ENCODE measurements at places on chromosomes 1 and 21.

- no peak for DNase-seq
Observed at GRCh38 chr1:89953131-89953626, 41.7 kb upstream of the ZNF326 start.

DNA sequence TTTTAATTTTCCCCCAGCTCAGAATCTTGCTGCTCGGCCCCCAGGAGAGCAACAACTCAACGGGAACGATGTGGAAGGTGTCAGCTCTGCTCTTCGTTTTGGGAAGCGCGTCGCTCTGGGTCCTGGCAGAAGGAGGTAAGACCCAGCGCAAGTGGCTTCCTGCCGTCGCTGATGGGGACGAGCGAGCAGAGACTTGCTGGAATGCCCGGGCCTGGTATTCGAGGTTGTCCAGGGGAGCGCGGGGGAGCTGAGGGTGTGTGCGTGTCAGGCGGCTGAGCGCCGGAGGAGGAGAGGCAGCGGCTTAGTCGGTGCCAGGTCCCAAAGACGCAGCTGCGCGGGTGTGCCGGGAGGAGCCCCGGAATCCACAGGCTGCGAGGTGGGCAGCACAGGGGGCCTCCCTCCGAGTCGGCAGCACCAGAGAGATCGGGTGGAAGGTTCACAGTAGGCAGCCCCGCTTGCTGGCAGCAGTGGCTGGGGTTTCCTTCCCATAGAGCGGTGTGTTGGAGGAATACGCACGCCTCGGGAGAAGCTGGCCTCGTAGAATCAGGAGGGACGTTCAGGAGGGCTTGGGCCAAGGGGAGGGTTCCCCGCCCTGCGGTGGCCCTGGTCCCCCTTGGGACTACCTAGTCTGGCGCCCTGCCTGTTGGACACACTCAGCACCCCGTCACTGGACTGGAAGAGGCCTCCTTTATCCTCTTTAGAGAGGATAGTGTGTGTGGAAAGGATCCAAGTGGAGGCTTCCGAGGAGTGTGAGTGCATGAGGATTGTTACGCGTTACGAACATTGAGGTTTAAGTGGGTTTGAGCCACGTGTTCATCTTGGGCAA is 547 bp downstream of the PDPN start:
- peak; percentile 80 for DNase-seq

GRCh38 chr21:32543975-32544374 is 41.3 kb downstream of the TCP10L start:
- no peak for DNase-seq

GRCh38 chr1:15835205-15835740 is 12.2 kb upstream of the SPEN start:
- DNase-seq: no peak

GRCh38 chr1:169196581-169196980 is 90.1 kb downstream of the ATP1B1 start:
- no peak for DNase-seq

DNA sequence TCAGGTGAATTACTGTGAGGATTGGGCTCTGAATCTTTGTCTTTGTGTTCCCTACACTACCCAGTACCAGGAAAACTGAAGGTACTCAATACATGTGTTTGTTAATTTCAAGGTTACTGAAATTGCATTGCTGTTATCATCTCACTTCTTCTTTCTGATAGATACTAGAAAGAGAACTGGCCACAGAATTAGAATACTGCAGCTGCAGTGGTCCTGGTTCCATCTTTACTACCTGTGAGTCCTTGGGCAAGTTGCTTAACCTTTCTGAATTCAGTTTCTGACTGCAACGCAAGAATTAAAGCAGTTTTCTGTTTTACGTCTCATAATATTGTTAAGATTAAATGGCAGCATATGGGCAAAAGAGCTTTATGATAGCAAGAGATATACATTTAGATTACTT is 263.5 kb downstream of the LMO4 start:
- DNase-seq: no peak

DNA sequence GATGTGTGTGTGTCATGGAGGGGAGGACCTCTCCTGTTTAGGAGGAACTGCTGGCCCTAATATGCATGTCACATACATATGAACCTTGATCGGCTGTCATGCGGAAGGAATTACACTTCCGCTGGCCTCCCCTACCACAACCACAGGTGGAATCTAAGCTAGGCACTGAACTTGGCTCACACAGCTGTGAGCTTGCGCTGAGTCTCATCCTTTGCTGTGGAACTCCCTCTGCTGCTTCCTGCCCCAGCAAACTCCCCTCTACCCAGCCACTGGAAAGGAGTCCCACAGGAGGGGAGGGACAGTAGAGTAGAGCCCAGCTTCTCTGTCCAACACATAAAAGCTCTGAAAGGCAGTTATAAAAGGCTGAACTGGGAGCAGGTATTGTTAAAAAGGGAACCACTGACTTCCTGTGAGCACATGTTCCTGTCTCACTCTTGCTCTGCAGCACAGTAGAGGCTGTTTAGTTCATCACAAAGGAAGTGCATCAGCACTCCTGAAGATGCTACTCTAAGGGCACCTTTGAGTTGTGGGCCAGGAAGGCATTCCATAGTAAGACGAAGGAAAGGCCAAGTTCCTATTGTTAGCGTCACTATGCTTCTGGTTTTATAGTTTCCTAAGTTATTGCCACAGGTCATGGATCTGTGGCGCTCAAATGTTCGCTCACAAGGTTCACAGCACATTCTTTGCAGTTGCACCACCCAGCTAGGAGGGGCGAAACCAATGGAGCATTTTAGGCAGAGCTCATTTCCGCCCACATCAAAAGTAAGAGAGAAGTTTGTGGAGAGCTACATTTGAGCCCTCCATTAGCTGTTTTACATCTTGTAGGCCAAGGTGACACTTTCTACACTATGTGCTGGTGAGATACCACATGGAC is 17.7 kb upstream of the PTPRC start:
- DNase-seq: no peak

- peak; percentile 86 for DNase-seq
Observed at GRCh38 chr1:84298328-84298683, 3.2 kb upstream of the SAMD13 start.

DNA sequence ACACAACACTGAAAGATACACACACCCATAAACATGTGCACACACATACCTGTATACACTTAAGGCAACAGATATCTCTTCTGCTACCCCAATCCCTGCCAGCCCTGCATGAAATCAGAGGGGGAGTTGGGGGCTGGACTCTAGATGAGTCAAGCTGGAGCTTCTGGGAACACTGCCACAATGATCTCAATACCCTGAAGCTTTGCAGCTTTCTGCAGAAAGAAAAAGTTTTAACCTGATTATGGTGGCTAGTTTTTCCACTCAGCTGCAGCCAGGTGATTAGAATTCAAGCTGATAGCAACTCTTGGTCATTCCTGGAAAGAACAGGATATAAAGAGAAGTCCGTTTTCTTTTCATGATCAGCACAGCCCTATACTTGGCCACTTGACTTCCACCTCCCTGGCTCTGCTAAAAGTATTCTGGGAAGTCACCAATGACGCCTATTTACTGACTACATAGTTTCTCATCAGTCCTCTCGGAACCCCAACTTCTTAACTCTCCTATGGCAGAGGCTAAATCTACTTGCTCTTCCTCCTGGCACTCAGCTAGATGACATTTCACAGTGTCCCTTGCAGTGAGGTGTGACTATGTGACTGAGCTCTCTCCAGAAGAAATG is 20.7 kb upstream of the DNASE2B start:
- no peak for DNase-seq

- DNase-seq: no peak
Observed at GRCh38 chr1:1187938-1188337, 14.3 kb downstream of the TTLL10 start.

GRCh38 chr1:209624558-209625549 is 27.4 kb downstream of the LAMB3 start:
- DNase-seq: no peak

DNA sequence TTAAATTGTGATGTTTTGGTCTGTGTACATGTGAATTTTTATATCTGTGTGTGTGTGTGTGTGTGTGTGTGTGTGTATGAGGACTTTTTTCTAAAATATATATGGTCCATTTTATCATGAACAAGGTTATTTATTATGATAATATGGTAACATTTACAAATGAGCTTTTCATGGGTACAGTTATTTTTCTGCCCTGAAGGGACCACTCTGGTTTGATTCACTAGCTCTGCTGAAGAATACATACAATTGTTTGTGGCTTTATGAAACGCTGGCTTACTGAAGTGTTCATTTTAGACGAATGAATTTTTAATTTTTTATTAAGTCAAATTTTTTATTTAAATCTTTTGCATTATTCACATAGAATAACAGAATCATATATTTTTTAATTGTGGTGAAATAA is 71.9 kb downstream of the SPATA46 start:
- DNase-seq: no peak

DNA sequence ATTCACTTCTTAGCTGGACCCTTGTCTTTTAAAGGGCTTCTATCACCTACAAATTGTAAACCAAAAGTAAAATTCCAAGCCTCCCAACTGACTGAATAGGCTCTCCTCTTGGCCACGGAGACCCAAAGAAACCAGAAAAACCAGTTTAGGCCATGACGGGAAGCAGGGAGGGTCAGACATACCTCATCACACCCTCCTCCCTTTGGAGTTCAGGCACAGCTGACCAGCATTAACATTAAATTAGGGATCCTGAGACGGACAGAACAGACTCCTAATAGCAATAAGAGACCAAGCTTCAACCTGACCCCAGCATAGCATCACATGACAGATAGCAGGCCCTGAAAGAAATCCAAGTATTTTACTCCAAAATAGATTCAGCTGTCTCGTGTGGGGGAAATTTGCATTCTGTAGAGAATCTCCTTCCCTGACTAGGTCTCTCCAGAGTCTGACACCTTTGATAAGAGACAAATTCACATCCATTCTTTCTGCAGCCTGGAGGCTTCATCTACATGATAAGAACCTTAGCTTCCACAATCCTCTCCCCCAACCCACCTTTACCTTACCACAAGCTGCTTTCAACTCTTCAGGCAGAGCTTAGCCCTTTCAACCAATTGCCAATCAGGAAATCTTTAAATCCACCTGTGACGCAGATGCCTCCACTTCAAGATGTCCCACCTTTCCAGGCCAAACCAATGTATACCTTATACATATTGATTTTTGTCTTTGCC is 177.1 kb upstream of the RAB4A start:
- DNase-seq: no peak

DNA sequence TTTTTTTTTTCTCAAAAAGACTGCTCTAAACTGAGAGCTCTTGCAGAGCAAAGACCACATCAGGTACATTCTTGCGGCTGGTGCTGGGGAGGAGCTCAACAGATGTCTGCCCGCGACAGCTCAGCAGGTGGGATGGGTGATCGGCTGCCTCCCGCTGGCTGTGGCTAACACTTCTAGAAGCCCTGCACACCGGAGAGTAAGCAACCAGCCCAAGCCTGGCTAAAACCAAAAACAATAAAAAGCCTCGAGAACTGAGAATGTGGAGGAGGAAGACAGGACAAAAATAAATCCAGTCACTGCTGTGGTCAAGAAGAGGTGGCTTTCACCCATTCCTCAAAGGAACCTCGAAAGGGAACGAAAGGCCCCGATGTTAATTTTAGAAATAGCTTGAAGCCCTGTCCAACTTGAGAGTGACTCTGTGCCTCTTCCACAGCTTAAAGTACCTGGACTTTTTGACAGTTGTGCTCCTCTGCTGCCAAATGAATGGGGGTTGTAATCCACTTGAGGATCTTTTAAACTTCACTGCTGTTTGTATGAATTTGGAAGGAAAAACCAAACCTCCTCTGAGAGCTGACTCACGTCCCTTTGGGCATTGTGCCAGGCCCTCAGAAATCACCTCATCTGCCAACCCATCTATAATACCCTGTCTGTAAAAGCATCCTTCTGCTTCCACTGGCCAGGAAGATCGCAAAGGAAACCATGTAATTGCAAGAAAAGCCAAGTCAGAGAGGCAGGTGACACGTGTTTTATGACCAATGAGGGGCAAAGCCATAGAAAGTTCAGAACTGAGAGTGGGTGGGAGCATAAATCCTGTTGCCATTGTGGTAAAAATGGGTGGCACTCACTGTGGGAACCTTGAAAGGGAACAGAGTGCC is 78.6 kb downstream of the KCNN3 start:
- no peak for DNase-seq
